ENCODE measurements at places on chromosomes 1 and 21.

DNA sequence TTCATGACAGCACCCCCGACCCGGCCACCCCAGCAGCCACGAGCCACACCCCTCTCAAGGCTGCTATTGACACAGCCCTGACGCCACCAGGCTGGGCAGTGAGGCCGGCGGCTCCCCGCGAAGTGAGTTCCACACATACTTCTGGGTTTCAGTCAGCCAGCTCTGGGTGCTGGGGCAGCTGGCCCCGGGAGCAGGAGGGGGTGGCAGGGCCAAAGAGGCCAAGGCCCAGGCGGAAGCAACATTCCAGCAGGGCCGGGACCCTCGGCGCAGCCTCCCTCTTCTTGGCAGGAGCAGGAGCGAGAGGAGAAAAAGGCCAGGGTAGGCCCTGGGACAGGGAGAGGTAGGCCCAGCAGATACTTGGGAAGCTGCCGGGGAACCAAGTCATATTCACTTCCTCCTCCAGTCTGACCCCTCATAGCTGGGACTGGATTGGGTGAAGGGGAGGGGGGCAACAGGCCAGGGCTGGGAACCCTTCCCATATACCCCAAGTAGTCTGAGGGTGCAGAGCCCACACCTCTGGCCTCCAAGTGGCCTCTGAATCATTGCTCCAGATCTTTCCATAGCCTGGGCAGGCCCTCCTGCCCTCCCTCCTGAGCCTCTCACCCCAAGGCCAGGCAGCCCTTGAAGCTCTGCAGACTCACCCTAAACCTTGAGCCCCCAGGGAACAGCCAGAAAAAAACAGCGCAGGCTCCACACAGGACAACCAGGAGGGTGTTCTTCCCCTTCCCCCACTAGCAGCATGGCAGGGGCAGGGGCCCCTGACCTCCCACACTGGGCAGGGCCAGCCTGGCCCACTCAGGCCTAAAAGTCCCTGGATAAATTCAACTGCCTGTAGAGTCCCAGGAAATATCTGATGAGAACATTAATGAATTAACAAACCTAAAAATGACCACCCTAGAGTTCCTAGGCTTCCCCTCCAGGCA, 5.7 kb downstream of the HSPG2 start:
- no peak for DNase-seq

DNA sequence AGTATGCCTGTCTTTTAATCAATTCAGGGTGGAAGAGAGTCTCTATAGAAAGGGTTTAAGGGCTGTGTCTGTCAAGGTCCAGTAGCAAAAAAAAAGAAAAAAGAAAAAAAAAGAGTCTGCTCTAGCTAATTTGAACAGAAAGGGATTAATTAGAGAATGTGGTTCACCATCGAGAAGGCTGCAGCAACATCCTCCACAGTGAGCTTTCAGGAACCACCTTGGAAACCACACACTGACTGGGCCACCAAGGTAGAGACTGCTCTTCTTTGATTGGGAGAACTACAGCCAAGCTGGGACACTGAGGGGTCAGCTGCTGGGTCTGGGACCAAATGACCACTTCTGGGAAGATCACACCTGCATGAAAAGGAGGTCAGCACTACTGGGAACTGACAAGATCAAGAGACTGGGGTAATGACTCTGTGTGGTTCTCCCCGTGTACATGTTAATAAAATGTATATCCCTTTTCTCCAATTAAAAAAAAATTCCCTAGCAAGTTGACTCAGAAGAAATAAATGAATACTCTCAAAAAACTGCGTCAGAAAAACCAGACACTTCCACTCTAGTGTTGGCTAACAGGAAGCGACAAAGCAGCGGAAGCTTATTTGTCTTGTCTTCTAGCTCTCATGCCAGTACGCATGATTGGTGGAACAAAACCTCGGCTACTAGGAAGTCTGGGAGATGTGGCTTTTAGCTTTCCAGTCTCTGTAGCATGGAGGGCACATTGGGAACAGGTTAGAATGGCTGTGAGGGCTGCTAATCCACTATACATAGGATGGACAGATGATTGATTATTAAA, 60.0 kb upstream of the IVNS1ABP start:
- DNase-seq: no peak

DNA sequence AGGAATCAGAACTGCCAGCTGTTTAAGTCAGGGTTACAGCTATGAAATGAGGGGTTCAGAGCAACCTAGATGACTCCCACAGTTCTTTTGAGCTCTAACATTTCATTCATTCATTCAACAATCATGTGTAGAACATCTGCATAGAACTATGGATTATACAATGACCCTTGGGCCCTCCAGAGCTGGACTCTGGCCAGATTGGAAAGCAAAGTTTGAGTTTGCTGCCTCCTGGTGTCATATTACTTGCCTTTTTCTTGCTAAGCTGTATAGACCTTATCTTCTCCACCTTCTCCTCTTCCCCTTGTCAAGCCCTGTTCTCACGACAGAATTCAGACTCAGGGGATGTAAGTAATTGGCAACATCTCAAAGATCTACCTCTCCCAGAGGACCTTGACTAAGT, 4.0 kb downstream of the CASQ2 start:
- DNase-seq: no peak

DNA sequence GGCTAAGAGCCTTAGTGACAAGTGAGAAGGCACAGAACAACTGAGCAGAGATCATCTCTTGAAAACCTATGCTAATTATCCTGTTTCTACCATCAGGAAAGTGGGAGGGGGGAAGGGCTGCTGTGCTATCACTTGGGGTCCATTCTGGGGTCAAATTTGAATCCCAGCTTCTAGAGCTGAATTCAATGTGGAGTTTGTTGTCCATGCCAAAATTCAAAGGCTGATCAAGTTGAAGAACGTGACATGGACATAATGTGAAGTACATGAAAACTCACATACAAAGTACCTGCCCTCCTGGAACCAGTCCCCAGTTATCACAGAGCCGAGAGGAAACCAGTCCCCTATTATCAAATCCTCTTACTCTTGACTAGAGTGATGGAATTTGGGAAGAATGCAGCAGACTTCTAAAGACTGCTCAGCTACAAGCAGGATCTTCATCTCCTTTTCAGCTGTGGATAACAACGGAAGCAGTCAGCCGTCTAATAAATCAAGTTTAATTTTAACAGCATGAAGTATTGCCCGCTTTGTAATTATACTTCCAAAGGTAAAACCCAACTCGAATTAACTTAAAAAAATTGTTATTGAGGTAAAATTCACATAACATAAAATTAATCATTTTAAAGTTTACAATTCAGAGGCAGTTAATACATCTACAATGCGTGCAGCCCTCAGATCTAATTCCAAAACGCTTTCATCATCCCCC, 78.3 kb downstream of the SLC45A1 start:
- no peak for DNase-seq

DNA sequence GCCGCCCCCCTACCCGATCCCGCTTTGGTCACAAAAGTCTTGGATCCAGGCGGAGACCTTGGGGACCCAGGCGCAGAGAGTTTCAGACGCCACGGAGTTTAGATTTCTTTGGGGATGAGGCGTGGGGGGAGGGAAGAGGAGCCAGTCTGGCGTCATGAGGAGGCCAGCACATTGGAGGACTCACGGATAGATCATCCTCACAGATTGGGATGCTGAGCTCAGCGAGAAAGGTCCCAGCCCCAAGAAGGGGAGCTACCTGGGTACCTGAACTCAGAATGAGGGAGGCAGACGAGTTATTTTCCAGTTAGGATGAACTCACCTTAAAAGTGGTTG, 393 bp downstream of the ELAPOR1 start:
- peak; percentile 39 for DNase-seq

GRCh38 chr1:205350691-205351141, 6.0 kb downstream of the KLHDC8A start:
- DNase-seq: no peak

DNA sequence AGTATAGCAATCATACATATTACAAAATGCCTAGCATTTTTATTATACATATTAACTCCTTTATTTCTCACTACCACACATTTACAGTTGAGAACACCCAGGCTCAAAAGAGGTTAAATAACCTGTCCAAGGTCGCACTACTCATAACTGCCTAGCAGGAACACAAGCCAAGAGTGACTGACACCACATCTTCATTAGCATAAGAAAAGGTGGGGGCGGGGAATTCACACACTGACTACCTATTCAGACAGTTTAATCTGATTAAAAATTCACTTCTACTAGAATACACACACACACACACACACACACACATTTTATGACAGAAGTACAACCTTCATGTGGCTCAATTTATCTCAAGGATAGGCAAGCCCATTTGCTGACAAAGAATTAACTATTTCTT, 77.8 kb upstream of the CACHD1 start:
- DNase-seq: no peak

DNA sequence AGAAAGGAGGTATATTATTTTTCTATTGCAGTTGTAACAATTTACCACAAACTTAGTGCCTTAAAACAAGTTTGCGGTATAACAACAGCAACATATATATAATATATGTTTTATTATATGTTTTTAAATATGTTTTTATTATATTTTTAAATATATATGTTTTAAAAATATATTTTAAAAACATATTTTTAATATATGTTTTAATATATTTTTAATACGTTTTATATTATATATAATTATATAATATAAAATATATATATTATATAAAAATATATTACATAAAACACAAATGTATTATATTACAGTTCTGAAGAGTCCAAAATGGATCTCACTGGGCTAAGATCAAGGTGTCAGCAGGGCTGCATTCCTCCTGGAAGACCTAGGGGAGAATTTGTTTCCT, 27.5 kb upstream of the FNBP1L start:
- no peak for DNase-seq

DNA sequence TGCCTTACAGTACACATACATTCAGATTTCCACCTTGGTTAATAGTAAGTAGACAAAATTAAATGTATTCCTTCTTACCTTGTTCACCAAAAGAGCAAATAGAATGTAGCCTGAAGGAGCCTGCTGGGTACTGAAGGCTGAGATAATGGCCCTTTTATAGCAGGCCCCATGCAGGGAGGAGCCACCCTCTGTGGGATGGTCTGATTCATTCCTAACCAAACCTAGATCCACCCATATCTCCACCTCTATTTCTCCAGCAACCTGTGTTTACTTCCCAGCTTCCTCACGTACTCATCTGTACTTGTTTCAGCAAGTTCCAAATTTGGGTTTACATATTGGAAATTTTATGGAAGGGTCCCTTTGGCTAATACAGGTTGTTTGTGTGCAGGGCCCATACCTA, at the start of gene FLG:
Gene FLG, minus strand, starts transcription at position 129 of the 400 bp plus-strand sequence. CDS start 9,783 bp downstream, outside the sequence.
- no peak for DNase-seq

DNA sequence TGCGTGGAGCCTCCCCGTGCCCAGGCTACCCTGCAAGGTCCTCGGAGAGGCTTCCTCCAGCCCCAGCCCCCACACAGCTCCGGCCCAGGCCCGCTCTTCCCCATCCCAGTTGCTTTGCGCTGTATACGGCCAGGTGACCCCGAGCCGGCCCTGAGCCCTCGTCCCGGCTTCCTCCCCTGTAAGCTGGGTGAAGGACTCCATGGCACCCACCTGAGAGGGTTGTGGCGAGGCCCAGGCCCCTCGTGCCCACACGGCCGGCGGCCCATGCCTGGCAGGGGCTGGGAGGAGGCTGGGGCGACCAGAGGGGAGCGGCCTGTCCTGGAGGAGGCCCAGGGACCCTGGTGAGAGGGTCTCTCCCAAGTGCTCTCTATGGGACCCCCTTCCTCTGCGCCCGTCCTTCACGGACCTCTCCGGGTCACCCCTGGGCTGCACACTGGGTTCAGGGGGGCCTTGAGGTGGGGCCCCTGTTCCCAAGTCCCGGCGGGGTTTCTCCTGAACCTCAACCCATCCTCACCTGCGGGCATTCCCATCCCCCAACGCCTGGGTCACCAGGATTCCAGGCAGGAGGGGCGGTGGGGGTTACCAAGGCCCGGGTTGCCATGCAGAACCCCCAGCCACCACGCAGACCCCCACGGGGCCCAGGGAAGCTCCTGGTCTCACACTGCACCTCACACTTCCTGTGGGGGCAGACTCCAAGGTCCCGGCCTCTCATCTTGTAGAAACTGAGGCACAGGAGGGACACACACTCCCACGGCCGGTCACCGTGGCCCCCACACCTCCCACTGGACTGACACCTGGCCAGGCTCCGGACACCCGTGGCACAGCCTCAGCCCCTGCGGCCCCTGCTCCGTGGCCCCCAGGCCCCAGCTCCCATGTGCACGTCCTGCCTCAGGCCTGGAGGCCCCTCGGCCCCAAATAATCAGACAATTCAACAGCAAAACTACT, 25.2 kb downstream of the COL6A1 start:
- no peak for DNase-seq

- peak; percentile 96 for DNase-seq
Measured at GRCh38 chr1:155871390-155871789, 12.0 kb downstream of the SYT11 start.

All from G401 (cell line).